CD4-positive, alpha-beta T cell treated with Interleukin-21 for 1 hour (primary cell): ENCODE measurements at places on chromosomes 5 and 9.

DNA sequence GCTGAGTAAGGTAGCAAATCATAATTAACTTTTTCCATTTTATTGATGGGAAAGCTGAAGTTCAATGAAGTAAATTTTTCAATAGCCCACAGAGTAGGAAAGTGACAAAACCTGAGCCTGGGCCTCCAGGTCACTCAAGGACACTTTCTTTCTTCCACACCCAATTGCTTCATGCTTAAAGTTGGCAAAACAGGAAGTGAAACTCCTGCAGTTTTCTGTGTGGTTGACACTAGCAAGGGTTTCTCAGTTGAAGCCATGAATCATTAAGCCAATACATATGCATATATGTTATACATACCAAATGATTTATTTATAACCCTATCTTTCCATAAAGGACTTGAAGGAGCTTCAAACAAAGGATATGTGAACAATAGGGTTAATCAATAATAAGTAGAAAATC, 13.9 kb downstream of the TLR4 start:
- peak; percentile 19 for DNase-seq

GRCh38 chr5:57705769-57706168, 223.2 kb upstream of the ACTBL2 start:
- DNase-seq: no peak

- no peak for DNase-seq
These were observed 44.6 kb downstream of the CXXC5 start for GRCh38 chr5:139692679-139693308.

- no peak for DNase-seq
These were observed 506.9 kb downstream of the TLE1 start for GRCh38 chr9:81182431-81182830.

DNA sequence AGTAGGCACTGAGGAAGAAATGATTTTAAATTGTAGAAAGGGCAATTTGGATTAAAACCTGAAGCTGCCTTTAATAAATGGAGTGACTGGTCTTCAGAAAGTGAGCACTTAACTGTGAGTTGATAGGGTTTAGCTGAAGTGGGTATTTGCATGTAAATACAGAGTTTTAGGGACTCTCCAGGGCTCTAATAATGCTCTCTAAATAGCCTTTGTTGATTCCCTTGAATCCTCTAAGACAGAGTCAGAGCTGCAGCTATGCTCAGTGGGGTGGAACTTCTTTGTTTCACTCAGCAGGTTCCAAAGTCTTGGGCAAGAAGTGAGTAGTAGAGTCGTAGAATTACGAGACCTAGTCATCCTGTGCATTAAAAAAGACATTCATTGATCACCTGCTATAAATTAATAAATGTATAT, 21.4 kb downstream of the GLRA1 start:
- DNase-seq: no peak

GRCh38 chr9:137387114-137387890, 35.7 kb downstream of the EXD3 start:
- DNase-seq: peak; percentile 51

GRCh38 chr5:127634007-127634406, 14.9 kb upstream of the CTXN3 start:
- DNase-seq: no peak

DNA sequence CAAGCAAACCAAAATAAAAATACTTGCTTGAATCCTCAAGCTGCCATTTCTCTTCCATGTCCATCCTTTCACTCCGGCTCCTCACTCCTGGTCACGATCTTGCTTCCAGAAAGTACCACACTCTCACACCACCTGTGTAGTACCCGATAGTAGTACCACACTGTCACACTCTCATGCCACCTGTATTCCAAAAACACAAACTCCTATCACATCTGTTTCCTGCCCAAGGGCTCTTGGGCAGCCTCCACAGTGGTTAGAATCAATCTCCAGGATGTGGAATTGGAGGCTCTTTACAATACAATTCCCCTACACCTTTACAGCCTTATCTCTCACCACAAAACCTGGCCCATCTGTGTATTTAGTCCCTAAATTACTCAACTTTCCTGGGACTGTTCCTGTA, 130.6 kb downstream of the GNAQ start:
- DNase-seq: no peak
